ENCODE measurements at places on chromosomes 5 and 9. TPM values are rescaled to one million over a fixed set of nuclear protein-coding genes. Genes with fewer than 3 reads are reported as not detected.

The LIFR gene
- 25.2 TPM for total RNA-seq

The IDNK gene
- total RNA-seq: not detected

The DRD1 gene
- total RNA-seq: not detected

The JAKMIP2 gene
- 27.2 TPM for total RNA-seq

The IFNA16 gene
- total RNA-seq: not detected

The FCN1 gene
- not detected for total RNA-seq

The CHSY3 gene
- 2.3 TPM for total RNA-seq

The IL11RA gene
- total RNA-seq: 4.9 TPM

The PIP5K1B gene
- 2.8 TPM for total RNA-seq

The IL3 gene
- not detected for total RNA-seq

The IGFBPL1 gene
- total RNA-seq: 78.5 TPM

The SOWAHA gene
- total RNA-seq: 0.52 TPM
